COLO829 (cell line): ENCODE measurements at places on chromosomes 7 and 10.

- no peak for DNase-seq
Measured at GRCh38 chr10:43234471-43235041, 32.3 kb downstream of the RASGEF1A start.

DNA sequence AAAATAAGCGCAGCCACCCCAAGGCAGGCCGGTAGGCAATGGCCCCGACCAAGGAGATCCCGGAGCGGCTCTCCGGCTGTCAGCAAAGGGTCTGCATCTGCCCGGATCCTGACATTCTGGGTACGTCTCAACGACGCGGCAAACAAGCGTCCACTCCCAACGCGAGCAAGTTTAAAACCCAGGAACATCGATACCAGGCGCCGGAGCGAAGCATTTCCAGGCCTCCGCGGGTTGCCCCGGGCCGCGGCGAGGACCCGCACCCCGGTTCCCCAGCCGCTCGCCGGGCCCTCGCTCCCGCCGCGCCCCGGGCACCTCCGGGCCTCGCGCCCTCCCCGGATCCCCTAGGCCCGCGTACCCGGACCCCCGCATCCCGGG is 453 bp downstream of the URGCP start:
- DNase-seq = peak; percentile 32

DNA sequence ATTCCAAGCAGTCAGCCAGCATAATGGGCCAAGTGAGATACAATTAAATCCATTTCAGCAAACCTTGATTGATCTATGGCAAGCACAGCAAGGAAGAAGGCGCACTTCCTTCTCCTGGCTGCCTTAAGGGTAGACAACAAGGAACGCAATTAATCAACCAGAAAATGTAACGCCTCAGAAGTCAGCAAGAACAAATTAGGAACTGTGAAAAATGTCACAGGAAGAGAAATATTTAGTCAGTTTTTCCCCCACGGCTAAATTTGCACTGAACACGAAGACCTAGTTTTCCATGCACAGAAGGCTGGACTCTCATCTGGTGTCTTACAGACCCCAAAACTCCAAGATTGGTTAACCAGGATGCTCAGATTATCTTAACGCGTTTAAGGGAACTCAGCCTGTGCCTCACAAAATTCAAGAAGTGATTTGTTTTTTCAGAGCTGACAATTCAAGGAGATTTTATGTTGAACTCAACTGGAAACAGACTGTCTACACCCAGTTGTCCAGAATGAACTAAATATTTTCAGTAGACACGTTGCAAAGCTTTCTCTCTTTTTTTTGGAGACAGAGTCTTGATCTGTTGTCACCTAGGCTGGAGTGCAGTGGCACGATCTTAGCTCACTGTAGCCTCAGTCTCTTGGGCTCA is 14.2 kb downstream of the SNX8 start:
- DNase-seq = no peak

DNA sequence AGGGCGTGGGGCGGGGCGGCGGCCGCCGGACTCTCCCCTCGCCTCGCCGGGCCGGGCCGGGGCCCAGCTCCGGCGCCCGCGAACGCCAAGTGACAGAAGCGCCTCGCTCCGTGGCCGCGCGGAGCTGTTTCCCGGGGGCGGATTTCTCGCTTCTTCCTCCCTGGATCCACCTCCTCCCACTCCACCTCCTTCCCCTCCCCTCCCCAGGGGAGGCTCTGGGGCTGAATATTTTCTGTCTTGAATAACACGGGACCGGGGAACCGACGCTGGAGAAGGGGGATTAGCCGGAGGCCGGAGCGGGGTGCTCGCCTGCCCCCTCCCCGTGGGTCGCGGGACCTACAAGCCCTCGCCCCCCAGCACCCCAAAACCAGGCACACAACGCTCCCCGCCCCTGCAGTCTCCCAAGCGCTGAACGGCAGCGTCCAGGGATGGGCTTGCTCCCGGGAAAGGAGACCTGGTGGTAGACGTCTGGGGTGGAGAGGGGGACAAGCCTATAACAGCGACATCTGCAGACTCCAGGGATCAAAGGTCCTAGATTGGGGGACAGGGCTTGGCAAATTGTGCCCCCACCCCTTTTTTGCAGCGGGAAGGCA is at the start of gene ARHGAP21:
ARHGAP21 (minus strand) TSS at position 100 of the 593 bp plus-strand sequence. CDS start 1,988 bp downstream, outside the sequence.
- no peak for DNase-seq

DNA sequence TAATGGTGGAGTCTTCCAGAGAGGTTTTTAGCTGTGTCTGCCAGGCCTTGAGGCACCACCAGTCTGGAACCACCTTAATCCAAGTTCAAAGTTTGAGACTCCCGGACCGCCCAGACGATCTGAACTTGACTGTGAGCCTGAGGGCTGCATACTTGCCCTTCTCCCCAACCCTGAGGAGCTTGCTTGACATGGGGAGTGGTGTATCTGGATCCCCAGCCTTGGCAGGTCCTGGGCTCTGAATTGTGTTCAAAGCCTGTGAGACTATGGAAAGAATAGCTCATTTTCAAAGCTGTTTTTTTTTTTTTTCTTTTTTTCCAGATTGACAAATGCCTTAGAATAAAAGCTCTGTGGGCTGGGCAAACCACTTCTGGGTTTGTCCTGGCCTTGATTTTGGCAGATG is 22.3 kb upstream of the CAMK1D start:
- DNase-seq = no peak

GRCh38 chr10:95395947-95396449 is 105.2 kb upstream of the PDLIM1 start:
- DNase-seq = no peak

DNA sequence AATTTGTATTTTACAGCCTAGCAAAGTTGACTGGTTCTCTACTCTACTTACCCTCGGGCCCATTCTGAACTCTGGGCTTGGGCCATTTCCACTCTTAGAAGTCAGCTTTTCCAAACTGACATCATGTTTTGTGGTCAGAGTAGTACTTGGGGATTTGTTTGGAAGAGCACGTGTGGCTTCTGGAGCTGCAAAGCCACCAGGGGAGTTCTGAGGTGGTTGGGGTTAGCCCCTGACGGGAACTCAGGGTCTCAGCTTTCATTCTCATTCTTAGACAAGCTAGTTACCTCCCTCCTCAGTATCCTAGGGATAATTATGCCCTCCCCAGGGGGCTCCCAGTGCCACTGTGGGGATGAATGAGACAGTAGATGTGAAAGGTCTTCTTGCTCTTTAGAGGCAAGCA is 647.7 kb upstream of the GALNT17 start:
- no peak for DNase-seq
